ENCODE measurements at places on chromosomes 1 and 21.

- no peak for DNase-seq
Measured at GRCh38 chr1:224687465-224687864, 71.3 kb downstream of the CNIH3 start.

GRCh38 chr1:43963006-43963405, 6.8 kb upstream of the DPH2 start:
- no peak for DNase-seq

DNA sequence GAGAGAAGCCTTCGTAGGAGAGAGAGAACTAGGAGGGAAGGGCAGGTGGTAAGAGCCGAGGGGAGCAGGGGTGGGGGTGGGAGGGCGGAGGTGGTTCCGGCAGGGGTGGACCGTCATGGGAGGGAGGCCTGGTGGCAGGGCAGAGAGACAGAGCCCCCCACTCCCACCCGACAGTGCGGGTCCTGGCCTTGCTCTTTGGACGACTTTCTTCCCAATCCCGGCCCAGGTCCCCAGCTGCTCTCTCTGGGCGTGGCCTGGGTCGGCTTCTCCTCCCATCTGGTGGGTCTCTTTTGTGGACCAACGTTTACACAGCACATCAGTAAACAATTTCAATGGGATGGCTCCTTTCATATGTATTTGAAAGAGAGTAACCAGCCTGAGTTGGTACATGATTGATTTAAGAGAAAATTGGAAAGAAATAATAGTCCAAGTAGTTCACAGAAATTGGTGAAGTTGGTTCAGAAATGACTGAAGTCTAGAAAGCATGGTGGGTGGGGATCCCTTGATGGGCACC, 56.9 kb downstream of the LDLRAD2 start:
- DNase-seq, result no peak

DNA sequence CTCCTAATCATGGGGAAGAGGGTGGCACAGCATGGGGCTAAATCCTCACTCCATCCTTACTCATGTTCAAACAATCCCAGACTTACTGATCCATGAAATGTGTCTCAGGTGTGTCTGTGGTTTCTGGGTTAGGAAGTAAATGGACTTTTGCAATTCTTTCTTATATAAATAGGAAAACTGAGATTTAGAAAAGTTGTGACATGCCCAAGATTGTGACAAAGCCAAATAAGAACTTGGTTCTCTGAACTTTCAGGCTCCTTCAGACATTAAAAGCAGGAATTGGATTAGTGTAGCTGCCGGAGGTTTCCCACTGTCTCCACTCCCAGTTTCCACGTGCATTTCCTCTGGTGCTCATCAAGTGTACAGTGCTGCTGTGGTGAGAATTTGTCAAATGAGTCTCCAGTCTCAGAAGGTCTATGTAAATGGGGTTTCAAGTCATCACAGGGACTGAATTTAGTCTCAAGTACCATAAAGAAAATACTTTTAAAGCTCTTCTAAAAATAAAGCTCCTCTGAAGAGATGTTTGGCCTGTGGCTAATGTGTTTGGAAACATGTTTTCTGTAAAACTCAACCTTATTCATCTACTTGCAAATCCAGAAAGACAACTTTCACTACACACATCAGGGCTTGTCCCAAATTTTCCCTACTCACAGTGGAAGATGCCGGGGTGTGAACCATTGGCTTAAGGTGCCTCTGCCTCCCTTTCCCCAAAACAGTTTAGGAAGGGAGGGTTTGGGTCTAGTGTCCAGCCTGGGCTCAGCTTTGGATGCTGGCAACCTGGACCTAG, 115.2 kb downstream of the NGF start:
- DNase-seq, result no peak

DNA sequence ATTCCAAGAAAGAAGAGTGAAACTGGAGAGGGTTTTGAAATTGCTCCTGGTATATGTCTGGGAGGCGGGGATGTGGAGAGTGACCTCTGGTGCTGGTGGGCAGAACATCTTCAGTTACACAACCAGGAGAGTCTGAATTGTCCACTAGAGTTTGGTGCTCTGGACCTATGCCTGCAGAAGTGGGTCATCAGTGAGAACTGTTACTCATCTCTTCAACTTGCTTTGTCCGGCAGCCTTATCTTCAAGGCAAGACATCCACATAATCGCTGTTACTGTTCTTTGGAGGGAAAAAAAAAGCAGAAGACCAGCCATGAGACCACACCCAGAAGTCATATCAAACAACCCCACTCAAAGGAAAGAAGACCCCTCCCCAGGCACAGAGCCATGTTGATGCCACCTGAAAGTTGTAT, 14.9 kb downstream of the SH2D1B start:
- DNase-seq, result no peak

DNA sequence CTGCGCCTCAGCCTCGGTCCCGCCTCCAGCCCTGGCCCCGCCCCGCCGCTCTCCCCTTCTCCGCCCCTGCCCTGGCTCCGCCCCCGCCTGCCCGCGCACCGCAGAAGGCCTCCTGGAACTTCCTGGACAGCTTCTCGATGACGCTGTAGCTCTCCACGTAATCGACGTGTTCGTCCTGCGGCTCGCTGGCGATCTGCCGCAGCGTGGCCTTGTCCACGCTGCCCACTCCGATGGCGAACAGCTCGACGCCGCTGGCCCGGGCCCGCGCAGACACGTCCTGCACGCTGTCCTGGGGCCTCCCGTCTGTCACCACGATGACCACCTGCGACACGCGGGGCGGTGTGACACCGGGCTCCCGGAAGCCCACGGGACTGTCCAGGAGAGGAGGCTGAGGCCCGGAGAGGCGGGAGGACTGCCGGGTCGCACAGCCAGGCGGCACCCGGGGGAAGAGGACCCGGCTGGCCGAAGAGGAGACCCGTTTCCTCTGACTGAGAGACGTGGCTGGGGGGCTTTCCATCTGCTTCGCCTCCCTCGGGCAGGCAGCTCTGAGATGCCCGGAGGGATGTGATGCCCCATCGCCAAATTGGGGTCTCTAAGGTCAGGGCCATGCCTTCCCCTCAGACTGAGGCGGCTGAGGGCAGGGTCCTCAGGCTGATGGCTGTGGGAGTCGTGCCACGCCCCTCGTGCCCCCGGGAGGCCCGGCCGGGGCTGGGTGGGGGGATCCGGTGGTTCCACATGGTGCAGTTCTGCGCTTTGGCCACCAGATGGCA, 4.6 kb downstream of the MATN1 start:
- DNase-seq, result peak; percentile 88
